ENCODE measurements at places on chromosomes 1 and 21. TPM values are rescaled to one million over a fixed set of nuclear protein-coding genes. Genes with fewer than 3 reads are reported as not detected.

GRCh38 chr1:248114890-248115289 is 19.9 kb downstream of the OR2L13 start:
- DNase-seq: no peak

GRCh38 chr1:111470596-111470995 is 3.2 kb upstream of the C1orf162 start:
- no peak for DNase-seq

- no peak for DNase-seq
Observed at GRCh38 chr1:155871390-155871789, 12.0 kb downstream of the SYT11 start.

DNA sequence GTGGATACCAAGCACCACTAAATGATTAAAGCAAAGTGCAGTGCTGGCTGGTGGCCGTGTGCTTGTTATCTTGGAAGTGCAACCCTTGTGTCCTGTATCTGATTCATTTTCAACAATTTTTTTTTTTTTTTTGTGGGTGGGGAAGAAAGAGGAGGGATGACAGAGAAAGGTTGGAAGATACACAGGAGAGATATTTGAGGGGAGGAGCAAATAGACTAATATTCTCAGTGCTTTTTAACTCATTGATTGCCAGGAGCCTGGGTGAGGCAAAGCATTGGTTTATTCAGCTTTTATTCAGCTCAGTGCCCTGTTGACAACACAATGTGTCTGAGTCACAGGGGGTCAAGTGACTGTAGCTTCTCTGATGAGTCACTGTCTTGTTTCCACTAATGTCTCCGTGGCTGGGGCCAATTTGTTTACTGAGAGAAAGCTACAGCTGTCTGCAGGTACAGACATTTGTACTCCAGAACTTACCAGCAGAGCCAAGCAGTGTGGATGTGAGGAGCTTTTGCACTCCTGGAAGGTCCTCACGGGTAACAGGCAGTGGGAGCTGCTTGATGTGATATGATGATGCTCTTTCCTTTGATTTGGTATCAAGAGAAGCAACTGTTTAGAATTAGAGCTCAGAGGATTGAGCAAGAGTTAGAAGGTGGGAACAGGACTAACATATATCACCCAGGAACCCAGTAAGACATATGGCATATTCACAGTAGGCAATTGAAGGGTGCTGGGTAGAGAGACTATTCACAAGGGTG is 23.6 kb upstream of the DNM3 start:
- DNase-seq: peak; percentile 34

DNA sequence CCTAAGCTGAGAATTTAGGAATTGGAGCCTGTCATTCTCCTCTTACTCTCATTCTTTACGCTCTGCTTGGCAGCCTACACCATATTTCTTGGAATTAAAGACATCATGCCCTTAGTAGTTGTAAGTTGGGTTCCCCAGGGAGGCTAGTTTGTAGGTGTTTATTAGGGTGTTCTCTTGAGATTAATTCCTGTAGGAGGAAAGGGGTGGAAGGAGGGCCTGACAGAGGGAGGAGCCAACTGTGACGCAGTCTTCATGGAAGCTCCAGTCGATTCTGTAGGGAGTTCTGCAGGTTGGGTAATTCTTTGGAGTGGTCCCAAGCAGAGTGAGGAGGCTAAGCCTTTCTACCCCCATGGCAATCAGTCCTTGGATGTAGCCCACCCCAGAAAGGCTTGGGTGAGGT is 111.4 kb downstream of the HHAT start:
- DNase-seq: no peak

GRCh38 chr1:158049853-158050252 is 56.4 kb downstream of the KIRREL1 start:
- DNase-seq: no peak

DNA sequence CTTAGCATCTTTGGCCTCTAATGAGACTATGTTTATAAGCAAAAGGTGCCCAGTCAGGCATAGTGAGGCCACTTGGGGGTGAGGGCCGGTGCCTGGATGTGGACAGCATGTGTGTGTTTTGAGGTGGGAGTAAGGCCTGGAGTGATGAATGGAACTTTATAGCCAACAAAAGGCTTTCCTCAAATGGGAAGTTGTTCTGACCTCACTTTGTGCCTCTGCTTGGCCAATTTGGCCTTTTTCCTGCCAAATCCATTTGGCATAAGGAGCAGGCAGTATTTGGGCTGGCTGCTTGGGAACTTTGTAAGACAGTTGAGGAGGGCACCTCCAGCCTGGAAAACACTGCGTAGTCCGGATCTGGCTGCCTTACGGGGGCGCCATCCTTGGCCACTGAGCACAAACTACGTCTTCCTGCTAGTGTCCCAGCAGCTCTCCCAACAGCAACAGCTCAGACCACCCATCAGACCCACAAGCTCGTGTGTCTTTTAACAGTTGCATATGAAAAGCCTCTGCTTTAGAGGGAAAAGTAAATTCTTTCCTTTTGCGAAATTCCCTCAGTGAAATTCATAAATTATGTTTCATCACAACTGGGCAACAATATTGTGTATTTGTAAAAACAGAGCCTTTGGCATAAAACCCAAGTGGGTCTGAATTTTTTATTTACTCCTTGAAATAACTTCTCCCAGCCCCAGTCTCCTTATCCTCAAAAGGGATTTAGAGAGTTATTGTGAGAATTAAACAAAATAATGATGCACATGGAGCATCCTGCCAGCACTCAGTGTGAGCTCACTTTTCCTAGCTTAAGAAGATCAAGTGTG is 322.9 kb downstream of the DISC1 start:
- DNase-seq: no peak

DNA sequence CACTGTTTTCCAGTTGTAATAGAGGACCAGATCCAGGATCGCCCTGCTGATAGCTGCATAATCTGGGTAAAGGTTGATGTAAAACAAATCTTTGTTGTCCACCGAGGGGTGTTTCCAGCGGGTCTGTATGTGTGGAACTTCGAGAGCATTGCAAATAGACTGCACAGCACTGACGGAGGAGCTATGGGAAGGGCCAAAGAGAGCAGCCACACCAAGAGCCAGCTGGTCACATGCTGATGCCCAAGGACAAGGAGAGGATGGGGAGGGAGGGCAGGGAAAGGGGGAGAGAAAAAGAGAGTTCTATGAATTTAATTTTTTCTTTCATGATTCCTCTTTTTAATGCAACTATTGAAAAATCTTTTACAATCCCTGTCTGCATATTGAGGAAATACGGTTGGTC is 250.0 kb downstream of the GRIK1 start:
- DNase-seq: no peak

- DNase-seq: no peak
Observed at GRCh38 chr1:167064621-167065020, 25.6 kb downstream of the GPA33 start.

- DNase-seq: no peak
Observed at GRCh38 chr1:119409731-119410130, 5.2 kb upstream of the HSD3B2 start.

DNA sequence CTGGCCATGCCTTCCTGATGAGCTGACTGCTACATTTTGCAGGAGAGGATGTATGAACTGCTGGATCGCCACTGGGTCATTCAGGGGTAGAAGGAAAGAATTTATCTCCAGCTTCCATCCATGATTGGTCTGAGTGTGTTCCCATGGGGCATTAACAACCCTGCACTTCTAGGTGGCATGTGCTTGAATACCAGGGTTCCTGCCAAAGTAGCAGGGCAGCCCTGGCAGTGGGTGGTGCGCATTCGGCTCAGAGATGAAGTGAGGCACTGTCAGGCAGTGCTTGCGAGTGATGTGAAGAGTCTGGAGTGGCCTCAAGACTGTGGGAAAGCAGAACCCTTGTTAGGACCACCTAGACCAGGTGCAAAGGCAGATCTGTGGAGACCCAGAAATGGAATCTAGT is 294.9 kb downstream of the ASTN1 start:
- no peak for DNase-seq

DNA sequence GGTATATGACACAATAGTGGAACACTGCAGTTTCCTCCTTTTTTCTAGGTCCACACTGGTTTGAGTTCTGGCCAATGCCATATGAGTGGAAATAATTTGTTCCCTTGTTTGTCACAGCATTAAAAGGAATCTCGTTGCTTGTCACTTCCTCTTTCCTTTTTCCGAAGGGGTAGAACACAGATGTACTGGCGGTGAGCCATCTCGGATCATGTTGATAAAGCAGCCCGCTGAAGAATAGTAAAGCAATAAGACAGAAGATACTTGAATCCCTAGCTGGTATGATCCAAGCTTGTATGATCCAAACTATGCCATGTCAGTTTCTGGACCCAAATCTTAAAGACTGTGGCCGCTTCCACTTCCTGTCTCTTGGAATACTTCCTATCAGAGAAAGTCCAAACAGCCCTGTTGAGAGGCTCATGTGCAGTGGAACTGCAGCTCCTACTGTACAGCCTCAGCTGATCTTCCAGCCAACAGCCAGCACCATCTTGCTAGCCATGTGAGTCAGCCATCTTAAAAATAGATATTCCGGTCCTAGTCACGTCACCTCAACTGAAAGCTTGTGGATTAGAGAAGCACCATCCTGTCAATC is 40.3 kb downstream of the CFHR5 start:
- peak; percentile 16 for DNase-seq

- no peak for DNase-seq
Observed at GRCh38 chr1:158053276-158053675, 59.8 kb downstream of the KIRREL1 start.

GRCh38 chr1:174217787-174218574 is 58.7 kb downstream of the RABGAP1L start:
- DNase-seq: peak; percentile 20

DNA sequence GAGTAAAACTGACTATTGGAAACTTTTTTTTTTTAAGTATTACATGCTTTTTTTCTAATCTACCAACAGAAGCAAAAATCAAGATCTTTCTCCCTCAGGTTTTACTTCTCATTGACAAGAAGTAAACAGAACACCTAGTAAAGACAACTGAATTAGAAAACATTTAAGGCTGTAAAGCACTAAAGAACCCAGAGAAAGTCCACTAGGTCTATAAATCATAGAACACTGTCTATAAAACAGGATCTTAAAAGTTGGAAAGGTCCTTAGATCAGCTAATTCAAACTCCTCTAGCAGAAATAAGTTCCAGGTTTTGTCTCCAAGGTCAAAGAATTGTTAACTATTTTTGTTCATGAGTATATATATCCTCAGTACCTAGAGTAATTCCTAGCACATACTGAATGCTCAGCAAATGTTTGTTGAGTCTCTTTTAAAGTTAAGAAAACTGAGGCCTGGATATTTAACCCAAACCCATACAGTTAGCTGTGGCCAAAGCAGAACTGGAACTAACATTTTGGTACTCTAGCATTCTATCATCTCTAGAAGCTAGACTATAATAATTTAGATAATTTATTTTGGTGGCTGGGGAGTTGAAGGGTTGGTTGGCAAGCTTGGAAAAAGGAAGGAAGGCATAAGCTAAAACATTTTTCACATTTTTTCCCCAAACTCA is 3.0 kb downstream of the EPS15 start:
- no peak for DNase-seq

GRCh38 chr1:92443893-92444292 is 42.8 kb downstream of the GFI1 start:
- no peak for DNase-seq

- no peak for DNase-seq
Observed at GRCh38 chr1:66374561-66375111, 159.3 kb upstream of the SGIP1 start.

- DNase-seq: no peak
Observed at GRCh38 chr1:203624341-203624712, 2.3 kb upstream of the ATP2B4 start.

- no peak for DNase-seq
Observed at GRCh38 chr1:236207121-236207520, 64.8 kb downstream of the GPR137B start.

The PEAR1 gene
- total RNA-seq: 62.6 TPM

The RPTN gene
- total RNA-seq: not detected

The ZMYND12 gene
- 0.63 TPM for total RNA-seq

The RNU1-3 gene
- total RNA-seq: under 0.01 TPM

The EVA1B gene
- 132 TPM for total RNA-seq

The TTLL7 gene
- total RNA-seq: 3.8 TPM

The HES3 gene
- not detected for total RNA-seq
